ENCODE measurements at places on chromosomes 3 and 15. TPM values are rescaled to one million over a fixed set of nuclear protein-coding genes. Genes with fewer than 3 reads are reported as not detected.
A peak's percentile ranks its signal among the peaks of the same experiment; 100 is the strongest.

The SH2D7 gene
- not detected for total RNA-seq

DNA sequence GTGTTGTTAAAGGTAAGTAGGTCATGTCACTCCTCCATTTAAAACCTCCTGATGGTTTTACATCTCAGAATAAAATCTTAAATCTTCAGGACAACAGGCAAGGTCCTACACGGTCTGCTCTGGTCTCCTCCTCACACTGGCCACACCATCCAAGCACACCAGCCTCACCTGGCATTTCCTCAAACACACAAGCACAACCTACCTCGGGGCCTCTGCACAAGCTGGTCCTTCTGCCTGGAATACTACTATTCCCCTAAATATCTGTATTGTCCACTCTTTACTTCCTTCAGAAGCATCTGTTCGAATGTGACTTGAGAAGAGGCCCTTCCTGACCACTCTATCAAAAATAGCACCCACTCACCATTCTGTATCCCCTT lies 1.8 kb downstream of the GORASP1 start:
- no peak for DNase-seq

- DNase-seq = no peak
Observed at GRCh38 chr3:51678186-51678585, 7.1 kb downstream of the TEX264 start.

GRCh38 chr3:48404440-48405342 lies 25.2 kb downstream of the PLXNB1 start:
- DNase-seq = peak; percentile 80

GRCh38 chr3:143083781-143084180 lies 35.8 kb upstream of the CHST2 start:
- no peak for DNase-seq

DNA sequence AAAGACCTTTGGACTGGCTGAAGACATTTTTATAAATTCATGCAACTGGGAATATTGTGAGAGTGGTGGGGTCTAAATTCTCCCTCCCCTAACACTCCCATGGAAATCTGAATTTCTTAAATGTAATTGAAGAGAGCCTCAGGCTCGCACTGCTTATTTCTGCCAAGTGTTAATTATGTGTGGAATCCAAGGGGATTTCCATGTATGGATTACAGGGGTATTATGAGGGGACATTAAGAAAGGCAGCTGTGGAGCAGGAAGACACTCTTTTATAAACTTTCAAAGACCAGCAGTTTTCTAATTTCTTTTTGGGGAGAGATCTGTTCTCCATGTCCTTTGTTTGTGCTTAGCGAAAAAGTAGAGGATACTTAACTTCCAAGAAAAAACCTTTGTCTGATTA lies 152.1 kb upstream of the TBL1XR1 start:
- DNase-seq = no peak

DNA sequence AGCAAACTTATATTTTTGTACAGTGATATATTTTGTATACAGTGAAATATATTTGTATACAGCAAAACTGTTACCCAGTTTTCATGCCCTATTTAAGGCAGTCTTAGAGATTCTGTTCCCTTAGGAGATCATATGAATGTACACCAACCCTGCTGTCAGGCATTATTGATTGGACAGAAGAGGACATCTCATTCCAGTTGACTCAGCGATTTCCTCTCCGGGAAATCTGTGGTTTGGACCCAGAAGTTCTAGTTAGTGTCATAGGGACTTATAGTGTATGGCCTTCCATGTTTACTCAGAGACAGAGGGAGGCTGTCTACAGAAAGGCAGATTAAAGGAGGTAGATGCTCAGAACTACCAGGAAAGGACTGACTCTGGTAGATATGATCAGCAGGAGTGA lies 318.8 kb upstream of the KCNMB2 start:
- no peak for DNase-seq

DNA sequence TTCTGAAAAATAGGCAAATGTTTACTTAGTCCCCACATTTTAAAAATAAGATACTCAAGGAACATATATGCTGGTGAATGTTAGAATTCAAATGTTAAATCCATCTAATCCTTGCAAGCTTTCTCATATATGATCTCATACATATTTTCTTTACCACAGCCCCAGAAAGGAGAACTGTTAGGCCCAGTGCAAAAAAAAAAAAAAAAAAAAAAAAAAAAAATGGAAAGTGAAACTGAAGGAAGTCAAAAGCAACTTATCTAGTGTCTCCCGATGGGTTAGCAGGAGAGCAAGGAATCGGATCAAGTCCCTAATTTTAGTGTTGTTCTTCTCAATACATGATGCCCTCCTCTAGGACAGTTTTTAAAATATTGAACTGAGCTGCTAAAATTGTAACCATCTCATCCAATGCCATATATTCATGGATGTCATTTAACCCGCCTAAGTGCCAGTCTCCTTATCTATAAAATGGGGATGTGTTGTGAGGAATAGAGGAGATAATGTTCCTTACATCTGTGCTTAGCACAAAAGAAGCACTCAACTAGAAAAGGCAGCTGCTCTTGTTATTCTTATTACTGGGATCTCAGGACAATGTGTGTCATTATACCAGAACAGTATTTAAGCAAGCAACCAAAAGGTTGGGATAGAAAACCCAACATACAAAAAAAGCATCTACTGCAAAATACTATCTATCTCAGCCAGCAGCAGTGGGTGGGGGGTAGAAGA lies 279.7 kb downstream of the MAGI1 start:
- DNase-seq = no peak

DNA sequence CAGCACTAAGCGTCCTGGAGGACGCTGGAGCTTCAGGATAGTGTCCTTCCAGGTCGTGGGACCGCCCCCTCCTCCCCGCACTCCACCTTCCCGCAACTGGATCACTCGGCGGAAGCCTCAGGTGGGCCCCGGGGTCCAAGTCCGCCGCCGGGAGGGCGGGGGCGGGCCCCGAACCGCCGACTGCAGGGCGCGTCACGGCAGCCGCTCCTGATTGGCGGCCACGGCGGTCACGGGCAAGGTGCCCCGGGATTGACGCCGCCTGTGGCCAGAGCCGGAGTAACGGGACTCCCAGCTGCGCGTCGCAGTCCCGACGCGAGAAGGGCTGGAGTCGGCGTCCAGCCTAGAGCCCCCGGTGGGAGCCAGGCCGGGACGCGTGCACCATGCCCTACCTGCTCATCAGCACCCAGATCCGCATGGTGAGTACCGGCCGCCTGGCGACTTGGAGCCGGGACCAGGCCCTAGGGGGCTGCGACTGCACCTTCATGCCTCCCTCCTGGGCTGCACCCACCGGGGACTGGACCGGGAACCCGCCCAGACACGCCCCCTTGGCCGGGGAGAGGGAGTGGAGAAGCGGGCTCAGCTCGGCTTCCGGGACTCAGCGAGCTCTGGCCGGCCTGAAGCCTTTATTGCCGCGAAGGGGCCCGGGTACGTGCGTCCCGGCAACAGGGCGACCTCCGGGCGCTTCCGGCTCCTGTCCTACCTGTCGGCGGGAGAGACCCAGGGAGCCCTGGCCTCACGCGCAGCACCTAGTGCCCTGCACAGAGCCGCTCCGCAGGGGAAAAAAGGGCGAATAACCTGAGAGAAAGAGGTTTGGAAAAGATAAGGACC lies at the start of gene GCHFR:
TSS of gene GCHFR (plus strand) at position 268 of the 828 bp plus-strand sequence. CDS start at position 381, 113 bp downstream.
- peak; percentile 94 for DNase-seq

DNA sequence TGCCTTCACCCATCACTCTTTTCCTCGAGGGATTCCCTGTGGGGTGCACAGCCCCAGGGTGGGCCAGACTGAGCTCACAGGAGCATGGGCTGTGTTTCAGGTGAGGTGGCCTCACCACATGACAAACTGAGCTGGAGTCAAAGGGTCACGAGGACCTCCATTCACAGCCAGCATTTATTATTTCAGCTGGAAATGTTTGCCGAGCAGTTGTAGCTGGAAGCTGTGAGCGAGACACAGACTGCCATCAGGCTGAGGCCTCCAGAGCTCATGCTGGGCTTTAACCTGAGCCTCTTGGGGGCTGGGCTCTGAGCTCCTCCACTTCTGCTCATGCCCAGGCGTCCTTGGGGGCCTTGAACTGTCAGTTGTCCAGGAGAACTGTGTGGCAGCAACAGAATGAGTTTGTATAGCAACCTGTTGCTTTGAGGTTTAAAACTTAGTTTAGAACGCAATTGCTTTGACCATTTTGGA lies 57.5 kb downstream of the FLNB start:
- no peak for DNase-seq

GRCh38 chr3:192108820-192109219 lies 618.5 kb downstream of the FGF12 start:
- no peak for DNase-seq

- DNase-seq = no peak
Observed at GRCh38 chr3:149959443-149959842, 11.3 kb downstream of the PFN2 start.

GRCh38 chr3:28940530-28940929 lies 340.3 kb upstream of the RBMS3 start:
- no peak for DNase-seq

DNA sequence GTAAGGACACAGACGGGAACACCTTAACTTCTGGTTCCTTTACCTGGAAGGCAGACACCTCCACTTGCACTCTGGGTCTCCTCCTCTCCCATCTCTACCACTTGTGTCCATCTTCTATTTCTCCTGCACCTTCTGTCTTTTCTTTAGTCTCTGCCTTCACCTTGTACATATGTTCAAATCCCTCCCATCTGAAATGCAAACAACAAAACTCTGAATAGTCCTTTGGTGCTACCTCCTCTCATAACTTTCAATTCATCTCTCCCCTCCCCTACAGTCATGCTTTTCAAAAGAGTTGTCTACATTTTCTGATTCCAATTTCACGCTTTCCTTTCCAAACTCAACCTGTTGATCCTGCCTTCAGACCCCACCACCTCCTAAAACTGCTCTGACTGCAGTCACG lies 5.3 kb upstream of the CRABP1 start:
- no peak for DNase-seq

DNA sequence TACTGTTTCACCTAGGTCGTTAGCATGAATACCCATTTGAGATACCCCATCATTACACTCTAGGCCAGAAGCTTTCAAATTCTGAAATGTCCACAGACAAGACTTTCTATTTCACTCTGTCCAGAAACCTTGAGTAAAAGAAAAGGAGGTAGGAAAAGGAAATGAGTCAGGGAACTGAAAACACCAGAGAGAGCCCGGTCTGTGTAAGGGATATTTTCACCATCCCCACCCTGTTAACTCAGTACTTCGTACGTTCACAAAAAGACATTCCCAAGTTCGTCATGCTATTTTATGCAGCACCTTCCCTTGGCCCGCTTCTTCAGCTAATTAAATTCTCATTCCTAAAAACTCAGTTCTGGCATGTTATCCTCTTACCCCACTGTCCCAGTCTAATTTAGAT lies 89.4 kb upstream of the SOX2 start:
- no peak for DNase-seq

DNA sequence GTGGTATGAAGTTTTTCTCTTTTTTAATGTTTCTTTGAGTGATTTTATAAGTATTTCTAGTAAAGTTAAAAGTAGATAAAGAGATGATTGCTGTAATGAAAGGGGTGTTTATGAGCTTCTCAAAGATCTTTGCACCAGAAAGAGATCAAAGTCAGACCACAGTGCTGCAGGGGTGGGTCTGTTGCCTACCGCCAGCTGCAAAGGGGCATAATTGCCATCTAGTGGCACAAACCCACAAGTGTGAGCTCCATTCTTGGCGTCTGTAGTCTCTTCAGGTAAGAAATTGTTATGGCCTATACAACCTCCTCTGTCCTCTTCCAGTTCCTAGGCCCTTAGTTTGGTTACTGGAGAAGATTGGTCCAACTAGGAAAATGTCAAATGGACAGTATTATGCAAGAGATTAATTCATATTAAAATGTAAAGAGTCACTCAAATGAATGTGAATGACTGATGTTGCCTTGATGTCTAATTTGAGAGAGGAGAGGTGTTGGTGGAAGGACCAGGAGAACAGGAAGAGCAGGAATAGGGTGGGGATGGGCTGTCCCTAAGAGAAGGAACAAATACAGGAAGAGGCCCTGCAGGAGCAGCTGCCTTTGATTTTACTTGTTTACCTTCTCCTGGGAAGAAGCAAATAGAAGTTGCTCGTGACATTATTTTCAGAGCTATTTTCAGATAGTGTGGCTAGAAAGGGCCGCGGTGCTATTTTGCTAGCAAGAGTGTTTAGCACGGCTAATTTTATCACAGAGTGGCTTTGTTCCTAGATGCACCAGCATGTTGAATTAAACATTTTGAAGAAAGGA lies 53.0 kb upstream of the GSK3B start:
- no peak for DNase-seq

DNA sequence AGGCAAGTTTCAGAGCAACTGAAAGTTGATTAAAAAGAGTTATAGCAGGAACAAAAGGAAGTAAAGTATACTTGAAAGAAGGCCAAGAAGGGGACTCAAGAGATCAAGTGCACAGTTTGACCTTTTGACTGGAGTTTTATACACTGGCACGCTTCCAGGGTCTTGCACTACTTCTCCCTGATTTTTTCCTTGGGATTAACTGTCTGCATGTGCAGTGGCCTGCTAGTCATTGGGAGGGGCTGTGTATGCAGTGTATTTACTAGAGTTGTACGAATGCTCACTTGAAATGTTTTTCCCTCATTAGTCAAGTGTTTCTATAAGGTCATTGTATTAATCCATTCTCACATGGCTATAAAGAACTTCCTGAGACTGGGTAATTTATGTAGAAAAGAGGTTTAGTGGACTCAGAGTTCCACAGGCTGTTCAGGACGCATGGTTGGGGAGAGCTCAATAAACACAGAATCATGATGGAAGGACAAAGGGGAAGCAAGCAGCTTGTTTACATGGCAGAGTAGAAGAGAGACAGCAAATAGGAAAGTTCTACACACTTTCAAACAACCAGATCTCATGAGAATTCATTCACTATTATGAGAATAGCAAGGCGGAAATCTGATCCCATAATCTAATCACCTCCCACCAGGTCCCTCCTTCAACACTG lies 571.8 kb downstream of the ZPLD1 start:
- no peak for DNase-seq

DNA sequence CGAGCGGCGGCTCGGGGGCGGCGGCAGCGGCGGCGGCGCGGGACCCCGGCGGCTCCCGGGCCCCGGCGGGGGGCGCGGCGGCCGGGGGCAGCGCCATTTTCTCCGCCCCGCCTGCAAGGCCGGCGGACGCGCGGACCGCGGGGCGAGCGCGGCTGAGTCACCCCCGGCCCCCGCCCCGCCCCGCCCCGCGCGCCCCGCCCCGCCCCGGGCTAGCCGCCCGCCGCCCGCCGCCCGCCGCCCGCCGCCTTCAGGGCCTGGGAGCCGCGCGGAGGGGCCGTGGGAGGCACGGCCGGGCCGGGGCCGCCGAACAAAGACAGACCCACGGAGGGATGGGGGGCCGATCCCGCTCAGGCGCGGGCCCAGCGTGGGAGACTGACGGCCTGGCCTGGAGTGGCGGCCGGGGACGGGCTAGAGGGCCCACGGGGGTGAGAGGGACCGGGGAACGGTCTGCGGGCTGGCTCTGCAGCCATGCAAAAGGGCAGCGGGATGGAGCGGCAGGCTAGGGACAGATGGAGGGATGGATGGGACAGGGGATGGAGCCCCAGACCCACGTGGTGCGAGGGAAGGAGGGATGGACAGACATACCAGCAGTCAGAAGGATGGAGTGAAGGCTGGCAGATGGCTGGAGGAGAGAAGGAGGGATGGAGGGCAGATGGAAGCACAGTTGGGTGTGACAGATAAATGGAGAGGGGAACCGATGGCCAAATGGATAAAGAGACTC lies at the start of gene EIF4E3:
TSS of gene EIF4E3 (minus strand) at position 132 of the 721 bp plus-strand sequence. CDS start at position 97, 35 bp downstream.
- DNase-seq = no peak

GRCh38 chr3:30754426-30754825 lies 140.0 kb downstream of the GADL1 start:
- no peak for DNase-seq

The TRPM1 gene
- total RNA-seq = 0.93 TPM

Data from mesenteric fat pad (tissue), 1 donor.